ENCODE measurements at places on chromosomes 7 and 10. TPM values are rescaled to one million over a fixed set of nuclear protein-coding genes. Genes with fewer than 3 reads are reported as not detected.

DNA sequence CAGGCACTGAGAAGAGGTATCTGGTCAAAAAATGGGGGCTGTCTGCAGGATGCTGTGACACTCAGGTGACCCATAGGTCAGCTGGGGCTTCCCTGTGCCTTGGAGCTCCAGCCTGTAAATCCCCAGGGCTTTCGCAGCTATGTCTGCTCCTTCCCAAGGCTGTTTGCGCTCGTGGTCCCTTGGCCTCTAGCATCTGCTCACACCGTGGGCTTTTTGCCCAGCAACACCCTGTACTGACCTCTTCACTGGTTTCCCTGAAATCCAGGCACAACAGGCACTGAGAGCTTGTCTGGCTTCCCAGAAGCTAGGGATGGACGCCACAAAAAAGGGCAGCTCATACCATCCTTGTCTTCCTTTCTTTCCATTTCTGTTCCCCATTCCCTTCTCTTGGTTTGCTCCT lies 280.3 kb upstream of the HABP2 start:
- no peak for DNase-seq

The AZGP1 gene
- 57.1 TPM for total RNA-seq

GRCh38 chr7:11742496-11742895 lies 89.5 kb downstream of the THSD7A start:
- no peak for DNase-seq

GRCh38 chr7:142799437-142799835 lies 28.7 kb downstream of the PRSS2 start:
- DNase-seq, result no peak

The FUOM gene
- total RNA-seq, result not detected

- DNase-seq, result no peak
These were observed 308.6 kb upstream of the NRP1 start for GRCh38 chr10:33643042-33643441.

- no peak for DNase-seq
These were observed 94.1 kb downstream of the SH3PXD2A start for GRCh38 chr10:103761075-103761920.

- DNase-seq, result no peak
These were observed 35.6 kb downstream of the C10orf90 start for GRCh38 chr10:126634911-126635310.

GRCh38 chr10:123557366-123558108 lies 108.6 kb upstream of the GPR26 start:
- no peak for DNase-seq

The SMARCD3 gene
- total RNA-seq, result 11.6 TPM

GRCh38 chr10:129079705-129080104 lies 387.3 kb upstream of the MGMT start:
- DNase-seq, result peak; percentile 40

The ABCA13 gene
- 0.92 TPM for total RNA-seq

The TMEM225B gene
- not detected for total RNA-seq

The FAM24B gene
- total RNA-seq, result 2.0 TPM

DNA sequence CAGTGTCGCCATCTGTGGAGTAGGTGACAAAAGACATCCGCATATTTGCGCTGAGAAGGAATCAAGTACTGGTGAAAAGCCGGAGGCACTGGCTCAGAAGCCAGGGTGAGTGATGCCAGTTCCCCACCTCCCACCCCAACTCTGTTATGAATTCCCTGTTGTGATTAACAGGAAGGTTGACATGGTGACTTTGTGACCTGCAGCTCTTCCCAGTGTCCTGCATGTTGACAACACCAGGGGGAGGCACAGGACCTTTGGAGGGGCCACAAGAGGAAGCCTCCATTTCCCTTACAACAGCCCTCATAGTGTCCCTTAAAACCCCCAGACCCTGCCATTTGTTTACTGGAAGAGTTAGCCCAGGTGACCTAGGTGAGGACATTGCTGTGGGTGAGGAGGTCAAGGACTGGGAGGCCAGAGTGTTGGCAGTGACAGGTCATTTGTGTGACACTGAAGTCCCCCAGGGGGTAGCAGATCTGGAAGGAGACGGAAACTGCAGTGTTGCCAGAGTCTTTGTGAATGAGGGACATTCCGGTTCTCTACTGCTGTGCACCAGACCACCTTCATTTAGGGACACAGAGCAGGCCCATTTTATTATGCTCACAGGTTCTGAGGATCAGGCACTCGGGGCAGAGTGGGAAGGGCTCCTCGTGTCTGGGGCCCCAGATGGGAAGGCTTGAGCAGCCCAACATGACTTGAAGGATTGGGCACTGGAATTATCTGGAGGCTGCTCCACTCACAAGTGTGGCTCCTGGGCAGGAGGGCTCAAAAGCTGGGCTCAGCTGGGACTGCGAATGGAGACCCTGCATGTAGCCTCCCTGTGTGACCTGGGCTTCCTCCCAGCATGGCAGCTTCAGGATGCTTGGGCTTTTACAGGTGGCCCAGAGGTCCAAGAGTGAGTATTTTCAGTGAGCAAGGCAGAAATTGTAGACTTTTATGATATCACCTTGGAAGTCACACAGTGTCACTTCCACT lies 13.0 kb upstream of the ANTXRL start:
- DNase-seq, result peak; percentile 11

The NUTM2B gene
- total RNA-seq, result 0.18 TPM

- DNase-seq, result no peak
These were observed 22.4 kb downstream of the SLC25A13 start for GRCh38 chr7:96299496-96299895.

DNA sequence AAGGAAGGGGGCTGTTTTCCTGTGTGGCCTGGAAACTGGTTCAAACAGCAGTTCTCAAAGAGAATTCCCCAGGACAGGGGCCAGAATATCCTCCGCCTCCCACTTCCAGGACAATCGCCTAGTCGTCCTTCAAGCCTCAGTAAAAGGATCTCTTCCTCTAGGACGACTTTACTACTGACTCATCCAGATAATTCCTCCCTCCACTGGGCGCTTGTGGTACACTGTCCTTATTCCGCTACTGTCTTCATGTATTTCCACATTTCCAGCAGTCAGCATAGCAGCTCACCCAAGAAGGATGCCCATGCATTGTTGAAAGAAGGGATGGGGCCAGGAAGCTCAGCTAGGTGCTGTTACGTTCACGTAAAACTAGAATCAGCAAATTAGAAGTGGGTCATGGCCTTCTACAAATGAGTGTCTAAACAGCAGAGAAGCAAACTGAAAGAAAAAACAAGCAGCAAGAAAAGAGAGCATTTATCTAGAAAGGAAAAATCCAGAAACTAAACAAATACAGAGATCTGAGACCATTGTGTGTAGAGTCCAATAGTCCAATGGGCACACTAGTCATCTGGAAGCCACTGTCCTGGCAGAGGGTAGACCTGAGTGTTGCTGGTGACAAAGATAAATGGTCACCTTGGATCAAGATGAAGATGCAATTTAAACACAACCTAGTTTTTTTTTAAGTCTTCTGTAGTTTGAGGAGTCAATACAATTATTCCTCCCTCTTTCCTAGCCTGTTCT lies 26.3 kb downstream of the CLRN3 start:
- DNase-seq, result no peak

The TMEM176A gene
- total RNA-seq, result 14.7 TPM

The TAS2R3 gene
- total RNA-seq, result not detected

DNA sequence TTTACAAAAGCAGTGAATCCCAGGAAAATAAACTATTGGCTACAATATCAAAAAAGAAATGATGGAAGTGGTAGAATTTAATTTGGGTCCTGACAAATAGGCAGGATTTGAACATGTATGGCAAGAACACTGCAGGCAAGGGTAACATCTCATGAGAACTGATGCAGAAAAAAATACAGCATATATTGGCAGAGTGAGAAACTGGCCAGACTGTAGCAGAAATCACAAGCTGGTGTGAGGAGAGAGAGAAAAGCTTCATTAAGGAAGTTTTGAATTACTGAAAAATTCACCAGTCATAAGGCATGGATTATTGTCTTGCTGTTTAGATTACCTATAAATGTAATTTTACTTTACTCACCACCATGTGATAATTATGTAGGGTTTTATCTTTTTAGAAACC lies 77.4 kb downstream of the ZEB1 start:
- DNase-seq, result no peak

GRCh38 chr7:107161415-107161814 lies 7.4 kb upstream of the HBP1 start:
- no peak for DNase-seq

The CYP3A5 gene
- 200 TPM for total RNA-seq

DNA sequence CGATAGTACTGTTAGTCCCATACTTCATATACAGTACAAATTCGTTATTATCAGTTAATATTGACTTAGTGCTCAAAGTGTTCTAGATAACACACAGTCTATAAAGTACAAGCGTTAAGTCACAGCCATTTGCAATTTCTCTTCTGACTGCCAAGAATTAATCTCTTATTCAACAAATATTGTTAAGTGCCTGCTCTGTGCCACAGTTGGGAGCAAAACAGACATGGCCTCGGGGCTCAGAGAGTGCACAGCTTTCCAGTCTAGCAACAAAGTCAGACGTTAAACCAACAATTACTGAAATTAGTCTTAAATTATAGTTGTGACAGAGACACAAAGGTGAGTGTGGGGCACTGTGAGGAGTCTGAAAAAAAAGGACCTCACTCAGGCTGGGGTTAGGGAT lies 113.0 kb upstream of the DPP6 start:
- DNase-seq, result peak; percentile 46

DNA sequence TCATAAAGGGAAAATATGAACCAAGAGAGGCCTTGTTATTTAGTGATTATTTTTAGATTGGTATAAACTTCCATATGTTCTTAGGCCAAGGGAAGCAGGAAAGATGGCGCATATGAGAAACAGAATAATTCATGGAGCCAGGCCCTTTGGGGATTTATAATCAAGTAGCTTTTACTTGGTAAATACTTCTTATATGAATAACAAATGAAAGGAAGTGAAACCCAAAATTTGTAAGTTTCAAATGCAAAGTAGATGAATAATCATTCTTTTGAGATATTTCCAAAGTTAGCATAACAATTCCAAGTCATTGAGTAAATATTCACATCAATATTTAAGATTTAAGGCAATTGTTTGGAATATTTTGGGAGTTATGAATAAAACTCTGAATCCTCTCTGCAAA lies 13.9 kb upstream of the OPTN start:
- no peak for DNase-seq

DNA sequence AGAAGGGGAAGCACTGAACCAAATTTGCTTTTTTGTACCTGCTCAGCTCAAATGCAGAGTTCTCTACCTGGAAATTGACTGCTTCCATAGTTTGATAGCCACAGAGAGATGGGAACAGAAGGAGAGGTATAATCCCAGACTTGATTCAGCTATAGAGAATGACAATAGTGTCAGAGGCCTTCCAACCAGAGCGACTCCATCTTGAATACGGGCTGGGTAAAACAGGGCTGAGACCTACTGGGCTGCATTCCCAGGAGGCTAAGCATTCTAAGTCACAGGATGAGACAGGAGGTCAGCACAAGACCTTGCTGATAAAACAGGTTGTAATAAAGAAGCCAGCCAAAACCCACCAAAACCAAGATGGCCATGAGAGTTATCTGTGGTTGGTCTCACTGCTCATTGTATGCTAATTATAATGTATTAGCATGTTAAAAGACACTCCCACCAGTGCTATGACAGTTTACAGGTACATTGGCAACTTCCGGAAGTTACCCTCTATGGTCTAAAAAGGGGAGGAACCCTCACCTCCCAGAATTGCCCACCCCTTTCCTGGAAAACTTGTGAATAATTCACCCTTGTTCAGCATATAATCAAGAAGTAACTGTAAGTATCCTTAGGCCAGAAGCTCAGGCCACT lies 42.7 kb upstream of the ATRNL1 start:
- no peak for DNase-seq
